Ascending aorta (tissue), 2 donors: ENCODE measurements at places on chromosomes 2 and 18. TPM values are rescaled to one million over a fixed set of nuclear protein-coding genes. Genes with fewer than 3 reads are reported as not detected.

Gene XDH
- not detected for total RNA-seq

Gene VRK2
- 15.8 TPM for total RNA-seq

Gene LIMS1
- 39.8 TPM for total RNA-seq

DNA sequence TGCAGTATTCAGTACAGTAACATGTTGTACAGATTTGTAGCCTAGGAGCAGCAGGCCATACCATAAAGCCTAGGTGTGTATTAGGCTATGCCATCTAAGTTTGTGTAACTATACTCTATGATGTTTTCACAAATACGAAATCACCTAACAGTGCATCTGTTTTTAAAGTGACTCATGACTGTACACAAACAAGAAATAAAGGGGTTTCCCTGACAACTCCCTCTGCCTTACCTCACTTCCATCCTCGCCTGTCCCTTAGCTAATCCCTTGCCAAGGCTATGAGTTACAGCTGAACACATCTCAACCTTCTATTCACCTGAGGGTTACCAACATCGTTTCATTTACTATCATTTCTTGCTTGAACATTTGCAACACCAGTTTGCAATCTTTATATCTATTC lies 78.6 kb upstream of the RPRM start:
- no peaks in the 10 kb centered on the region for H3K27me3 ChIP-seq
- H3K4me3 ChIP-seq: no peak overlapping the region
- H3K36me3 ChIP-seq: no peaks in the 10 kb centered on the region

GRCh38 chr2:30956995-30957394 lies 149.7 kb upstream of the CAPN13 start:
- no peaks in the 10 kb centered on the region for H3K27me3 ChIP-seq
- H3K36me3 ChIP-seq: no peaks in the 10 kb centered on the region
- no peaks in the 10 kb centered on the region for H3K4me1 ChIP-seq
- no peak overlapping the region for H3K27ac ChIP-seq
- no peak overlapping the region for H3K4me3 ChIP-seq

- peak overlapping the region; percentile 68 for H3K4me3 ChIP-seq
- H3K4me1 ChIP-seq: peaks cover 8% of the 10 kb centered on the region
- no peaks in the 10 kb centered on the region for H3K36me3 ChIP-seq
- H3K27me3 ChIP-seq: no peaks in the 10 kb centered on the region
Measured at GRCh38 chr2:223053484-223054192, 1.6 kb downstream of the KCNE4 start.

DNA sequence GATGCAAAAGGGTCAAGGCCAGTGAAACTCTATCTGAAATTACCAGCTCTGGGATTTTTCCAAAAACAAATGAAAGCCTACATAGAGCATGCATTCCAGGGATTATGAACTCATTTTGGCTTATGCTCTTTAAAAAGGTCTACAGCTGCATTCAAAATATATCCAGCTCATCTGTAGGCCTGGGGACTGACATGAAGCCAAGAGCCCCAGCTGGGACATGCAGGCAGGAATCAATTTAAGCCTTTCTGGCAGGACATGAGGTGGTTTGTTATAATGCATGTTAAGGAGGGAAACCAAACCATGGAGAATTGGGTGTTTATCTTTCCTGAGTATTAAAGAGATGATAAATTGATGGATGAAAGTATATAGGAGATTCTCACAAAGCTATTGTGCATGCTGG lies 164.5 kb downstream of the RBM43 start:
- H3K4me1 ChIP-seq: no peaks in the 10 kb centered on the region
- no peak overlapping the region for H3K4me3 ChIP-seq
- DNase-seq: no peak
- no peaks in the 10 kb centered on the region for H3K27me3 ChIP-seq
- no peaks in the 10 kb centered on the region for H3K36me3 ChIP-seq
- no peak overlapping the region for H3K27ac ChIP-seq

GRCh38 chr2:16189029-16189835 lies 248.9 kb downstream of the MYCN start:
- H3K36me3 ChIP-seq: no peaks in the 10 kb centered on the region
- no peaks in the 10 kb centered on the region for H3K27me3 ChIP-seq
- H3K27ac ChIP-seq: no peak overlapping the region
- DNase-seq: no peak
